ENCODE measurements at places on chromosomes 2 and 18.

- DNase-seq = no peak
These were observed 159.4 kb downstream of the DYSF start for GRCh38 chr2:71612581-71613402.

- DNase-seq = no peak
These were observed 90.5 kb downstream of the NXPH2 start for GRCh38 chr2:138689705-138690104.

DNA sequence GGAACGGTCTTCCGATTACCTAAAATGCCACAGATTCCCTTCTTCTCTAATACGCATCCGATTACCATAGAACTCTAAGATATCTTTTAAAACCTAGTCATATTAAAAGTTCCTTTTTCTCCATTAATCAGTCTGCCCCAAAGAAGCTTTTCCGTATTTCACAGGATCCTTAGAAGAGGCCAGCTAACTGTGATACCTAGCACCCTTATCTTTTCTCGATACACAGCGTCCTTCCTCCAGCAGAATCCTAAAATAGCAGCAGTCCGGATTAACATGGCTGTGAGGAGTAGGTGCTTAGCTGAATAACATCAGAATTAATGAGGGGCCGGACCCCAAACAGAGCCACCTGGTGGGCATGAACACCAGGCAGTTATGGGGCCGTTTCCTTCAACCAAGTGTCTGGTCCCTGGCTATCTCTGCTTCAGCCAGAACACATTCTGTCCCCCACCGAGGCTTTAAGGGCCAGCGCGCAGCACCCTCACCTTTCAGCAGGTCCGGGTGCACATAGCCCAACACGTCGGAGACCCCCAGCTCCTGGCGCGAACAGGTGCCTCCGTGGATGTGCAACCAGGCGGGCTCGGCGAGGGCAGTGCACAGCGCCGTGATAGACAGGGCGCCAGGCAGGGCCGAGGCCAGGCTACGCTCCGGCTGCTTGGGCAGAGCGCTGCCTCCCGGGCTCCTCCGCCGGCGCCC is 995 bp downstream of the TMEM127 start:
- DNase-seq = peak; percentile 8

- DNase-seq = no peak
These were observed 114.6 kb downstream of the IKZF2 start for GRCh38 chr2:213036836-213037235.

DNA sequence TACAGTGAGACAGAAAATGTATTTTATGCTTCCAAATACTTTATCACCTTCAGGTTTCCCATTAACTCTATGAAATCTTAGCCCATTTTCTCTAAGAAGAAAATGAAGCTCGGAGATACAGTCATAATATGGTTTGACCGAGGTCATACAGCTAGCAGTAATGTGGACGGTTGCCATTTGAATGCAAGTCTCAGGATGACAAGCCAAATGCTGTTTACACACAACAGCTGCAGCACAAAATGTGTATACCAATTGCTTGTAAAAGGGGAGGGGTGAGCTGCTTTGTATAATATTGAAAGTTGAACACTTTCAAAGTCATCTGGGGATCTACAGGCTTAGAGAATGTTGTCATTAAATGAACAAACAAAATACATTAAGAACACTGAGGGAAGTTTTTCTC is 93.8 kb upstream of the FSIP2 start:
- peak; percentile 63 for DNase-seq

DNA sequence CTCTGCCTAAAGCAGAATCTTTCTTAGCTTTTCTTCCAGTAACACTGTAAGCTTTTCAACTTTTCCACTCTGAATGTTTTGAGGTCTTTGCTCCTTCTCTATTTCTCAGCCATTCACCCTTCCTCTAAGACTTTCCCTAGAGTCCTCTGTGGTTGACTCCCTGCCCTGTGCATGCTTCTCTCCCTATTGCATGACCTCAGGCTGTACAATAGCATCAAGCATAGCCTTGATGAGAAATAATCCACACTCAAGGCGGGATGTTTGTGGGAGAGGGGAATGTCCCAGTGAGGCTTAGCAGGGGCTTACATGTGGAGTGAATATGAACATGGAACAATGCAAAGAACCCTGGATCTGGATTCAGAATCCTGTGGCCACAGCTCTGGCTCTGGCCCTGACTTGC is 48.4 kb upstream of the IGFBP5 start:
- no peak for DNase-seq

GRCh38 chr2:72153924-72154323 is 6.3 kb upstream of the CYP26B1 start:
- no peak for DNase-seq

DNA sequence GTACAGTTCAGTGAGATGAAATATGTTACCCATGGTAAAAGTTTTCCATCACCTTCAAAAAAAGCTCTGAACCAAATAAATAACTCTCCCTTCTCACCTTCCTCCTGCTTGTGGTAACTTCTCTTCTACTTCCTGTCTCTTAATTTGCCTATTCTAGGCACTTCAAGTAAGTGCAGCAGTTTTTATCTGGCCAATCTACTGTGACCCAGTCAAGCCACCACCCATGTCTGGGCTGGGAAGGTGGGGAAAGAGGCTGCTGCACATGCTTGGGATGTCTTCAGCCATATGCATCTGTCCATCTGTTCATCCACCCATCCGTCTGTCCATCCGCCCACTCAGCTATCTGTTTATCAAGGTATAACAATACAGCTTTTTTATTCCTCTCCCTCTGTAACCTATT is 31.6 kb downstream of the ZNF532 start:
- DNase-seq = no peak

DNA sequence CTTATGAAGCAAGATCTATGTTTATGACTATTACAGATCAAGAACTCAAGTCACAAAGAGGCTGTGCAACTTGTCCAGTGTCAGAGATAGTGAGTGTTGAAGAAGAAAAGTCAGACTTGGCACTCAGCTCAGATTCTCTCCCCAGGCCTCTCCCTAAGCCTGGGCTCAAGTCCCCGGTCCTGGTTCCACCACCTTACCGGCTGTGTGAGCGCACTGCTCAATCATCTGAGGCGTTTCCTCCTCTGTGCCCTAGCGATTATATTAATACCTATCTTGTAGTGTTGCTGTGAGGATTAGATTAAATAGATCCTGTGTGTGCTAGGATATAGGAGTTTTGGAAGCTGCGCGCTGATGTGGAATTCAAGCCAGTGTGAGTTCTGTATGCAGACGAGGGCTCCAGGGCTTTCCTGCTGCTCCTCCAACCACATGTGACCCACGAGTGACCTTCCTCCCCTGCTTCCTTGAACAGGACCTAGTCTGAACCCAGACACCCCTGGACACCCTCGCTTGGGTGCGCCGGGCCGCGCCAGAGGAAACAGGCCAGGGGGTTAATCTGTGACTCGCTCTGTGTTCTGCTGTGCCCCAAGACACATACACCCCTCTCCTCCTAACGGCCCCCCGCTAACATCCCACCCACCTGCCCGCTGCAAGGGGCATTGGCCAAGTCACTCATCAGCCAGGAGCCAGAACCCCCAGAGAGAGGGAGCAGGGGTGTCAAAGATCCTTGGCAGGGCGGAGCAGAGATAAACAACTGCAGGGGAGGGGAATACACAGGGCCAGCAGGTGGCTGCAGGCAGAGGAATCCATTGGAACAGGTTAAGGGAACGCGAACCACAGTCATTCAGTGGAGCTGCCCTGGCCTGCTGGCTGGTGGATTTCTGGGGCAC is 38.3 kb downstream of the TNS1 start:
- DNase-seq = no peak

- DNase-seq = peak; percentile 99
These were observed 69.8 kb downstream of the TNS1 start for GRCh38 chr2:217932803-217933616.

- no peak for DNase-seq
These were observed 23.9 kb downstream of the PMAIP1 start for GRCh38 chr18:59923539-59924196.

GRCh38 chr2:107027810-107028209 is 141.8 kb upstream of the ST6GAL2 start:
- DNase-seq = no peak

DNA sequence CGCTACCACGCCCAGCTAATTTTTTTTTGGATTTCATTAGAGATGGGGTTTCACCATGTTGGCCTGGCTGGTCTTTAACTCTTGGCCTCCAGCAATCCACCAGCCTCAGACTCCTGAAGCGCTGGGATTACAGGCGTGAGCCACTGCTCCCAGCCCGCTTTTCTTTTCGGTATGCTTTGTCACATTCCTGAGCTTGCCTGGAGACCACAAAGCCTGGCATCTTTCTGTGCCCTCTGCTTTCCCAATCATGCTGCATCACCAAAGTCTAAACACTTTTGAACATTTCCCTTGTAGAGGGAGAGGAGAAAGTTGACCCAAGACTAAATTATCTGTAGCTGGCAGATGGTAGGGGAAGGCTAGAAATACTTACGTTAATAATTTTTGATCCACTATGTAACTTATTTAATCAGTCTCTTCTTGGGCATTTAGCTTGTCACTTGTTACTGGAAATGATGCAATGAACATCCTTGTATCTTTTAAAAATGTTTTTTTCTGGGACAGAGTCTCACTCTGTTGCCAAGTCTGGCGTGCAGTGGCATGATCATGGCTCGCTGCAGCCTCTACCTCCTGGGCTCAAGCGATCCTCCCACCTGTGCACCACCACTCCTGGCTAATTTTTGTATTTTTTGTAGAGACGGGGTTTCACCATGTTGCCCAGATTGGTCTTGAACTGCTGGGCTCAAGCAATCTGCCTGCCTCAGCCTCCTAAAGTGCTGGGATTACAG is 2.7 kb upstream of the NPC1 start:
- DNase-seq = no peak

DNA sequence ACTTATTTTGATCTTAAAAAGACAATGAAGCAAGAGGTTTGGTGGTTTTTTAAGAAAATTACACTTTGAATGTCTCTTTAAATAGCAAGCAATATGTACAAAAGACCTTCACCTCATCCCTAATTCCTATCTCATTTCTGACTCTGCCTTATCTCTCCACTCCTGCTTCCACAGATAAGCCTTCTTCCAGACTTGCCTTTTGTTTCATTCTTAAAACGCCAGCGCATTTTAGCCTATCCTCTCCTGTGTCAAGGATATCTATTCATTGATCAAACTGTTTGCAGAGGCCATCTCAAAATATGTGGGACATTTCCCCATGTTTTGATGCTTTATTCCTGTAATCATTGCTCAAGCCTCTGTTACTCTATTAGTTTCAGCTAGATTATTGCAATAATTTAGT is 562.5 kb downstream of the PARD3B start:
- no peak for DNase-seq

GRCh38 chr2:192216336-192216735 is 21.6 kb upstream of the TMEFF2 start:
- DNase-seq = no peak

GRCh38 chr2:64525317-64525613 is 1.1 kb downstream of the AFTPH start:
- DNase-seq = no peak

- no peak for DNase-seq
These were observed 2.6 kb upstream of the PPM1B start for GRCh38 chr2:44166096-44166495.

GRCh38 chr2:227057060-227057459 is 106.9 kb downstream of the COL4A4 start:
- DNase-seq = no peak

GRCh38 chr2:14712111-14712510 is 79.6 kb downstream of the LRATD1 start:
- no peak for DNase-seq

Measured in NCI-H1694 treated with DMSO at 0.1 percent for 48 hours (cell line).